Renal pelvis (tissue), 12 donors: ENCODE measurements at places on chromosomes 12 and 14. TPM values are rescaled to one million over a fixed set of nuclear protein-coding genes. Genes with fewer than 3 reads are reported as not detected.

DNA sequence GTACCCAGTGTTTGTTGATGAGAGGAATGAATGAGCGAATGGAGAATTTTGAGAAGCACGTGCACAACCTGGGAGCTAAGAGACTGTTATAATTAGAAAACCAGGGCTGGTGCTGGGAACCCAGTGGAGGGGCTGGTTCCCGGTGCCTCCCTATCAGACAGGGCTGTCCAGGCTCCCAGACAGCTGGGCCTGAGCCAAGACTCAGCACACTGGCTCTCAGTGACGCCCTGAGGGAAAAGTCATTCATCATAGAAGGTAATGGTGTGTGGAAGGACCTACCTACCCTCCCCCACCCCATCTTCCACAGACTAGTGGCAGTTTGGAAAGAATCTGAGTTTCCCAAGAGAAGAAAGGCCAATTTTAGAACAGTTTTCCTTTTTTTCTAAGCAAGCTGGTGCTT, 34.7 kb downstream of the KCNA5 start:
- peak; percentile 77 for DNase-seq

- no peak for DNase-seq
Measured at GRCh38 chr14:89578156-89578555, 161.1 kb upstream of the FOXN3 start.

DNA sequence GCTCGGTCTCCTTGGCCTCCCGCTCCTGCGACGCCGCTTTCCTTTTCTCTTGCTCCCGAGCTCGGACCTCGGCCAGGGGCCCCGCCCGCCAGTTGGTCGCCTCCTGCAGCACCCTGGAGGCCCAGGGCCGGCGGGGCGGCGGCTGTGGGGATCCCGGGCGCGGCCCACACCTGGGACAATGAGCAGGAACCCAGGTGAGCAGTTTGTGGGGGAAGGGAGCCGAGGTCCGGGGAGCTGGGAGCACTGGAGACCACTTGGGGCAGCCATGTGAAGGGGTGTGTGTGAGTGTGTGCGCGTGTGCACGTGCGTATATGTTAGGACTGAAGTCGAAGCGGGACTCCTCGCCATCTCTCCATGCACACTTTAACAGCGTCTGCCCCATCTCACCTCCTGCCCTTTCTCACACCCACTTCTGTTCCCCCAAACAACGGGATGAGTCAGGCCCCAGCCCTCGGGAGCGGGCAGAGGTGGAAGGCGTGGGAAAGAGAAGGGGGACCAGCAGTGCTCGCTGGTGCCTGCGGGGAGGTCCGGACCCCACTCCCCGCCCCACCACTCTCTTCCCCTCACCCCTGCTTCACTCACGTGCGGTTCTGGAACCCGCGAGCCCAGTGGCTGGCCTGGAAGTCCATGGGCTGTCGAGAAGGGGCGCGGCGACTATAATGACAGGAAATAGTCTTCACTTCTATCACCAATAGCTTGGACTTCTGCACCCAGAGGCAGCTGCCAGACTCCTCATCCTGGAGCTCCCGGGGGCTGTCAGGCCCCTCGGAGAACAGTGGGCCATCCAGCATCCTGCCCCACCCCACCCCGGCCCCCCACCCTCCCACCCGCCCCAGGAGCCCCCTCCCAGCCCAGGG, 450 bp downstream of the DDN start:
- no peak for DNase-seq

- DNase-seq = no peak
Measured at GRCh38 chr14:75286313-75286712, 7.7 kb downstream of the FOS start.

DNA sequence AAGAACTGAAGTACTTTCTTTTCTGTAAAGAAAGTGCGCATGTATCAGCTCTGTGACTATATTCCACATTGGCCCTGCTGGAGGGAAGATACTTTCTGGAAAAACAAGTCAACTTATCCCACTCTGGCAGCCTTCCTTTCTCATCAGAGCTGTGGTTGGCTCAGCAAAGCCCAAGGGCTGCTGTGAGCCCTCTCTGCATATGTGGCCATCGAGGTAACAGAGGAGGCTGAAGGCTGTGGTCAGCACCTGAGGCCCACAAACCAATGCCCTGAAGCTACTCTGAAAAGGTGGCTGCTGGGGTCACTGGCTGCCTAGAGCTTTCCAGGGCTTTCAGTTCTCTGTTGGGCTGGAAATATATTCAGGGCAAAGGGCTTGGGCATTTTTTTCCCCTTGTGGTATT, 70.8 kb upstream of the IGF1 start:
- no peak for DNase-seq

GRCh38 chr14:68702135-68702534, 90.7 kb downstream of the ZFP36L1 start:
- DNase-seq = no peak

DNA sequence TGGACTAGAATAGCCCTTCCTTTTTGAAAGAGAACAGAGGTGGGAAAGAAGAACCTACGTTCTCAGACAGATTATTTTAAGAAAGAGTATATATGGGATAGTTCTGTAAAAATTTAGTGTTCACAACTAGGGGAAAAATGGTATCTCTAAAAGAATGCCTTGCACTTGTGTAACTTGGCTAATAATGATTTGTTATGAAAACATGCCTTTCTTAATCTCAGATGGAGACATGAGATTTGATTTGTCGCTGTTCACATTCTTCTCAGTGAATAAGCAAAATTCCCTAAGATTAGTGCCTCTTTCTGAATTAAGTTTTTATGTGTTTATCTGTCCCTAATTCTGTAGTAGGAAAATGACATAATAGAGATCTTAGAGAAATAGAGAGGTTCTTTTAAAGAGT, 100.8 kb downstream of the USP15 start:
- DNase-seq = no peak

GARIN6 gene
- 0.09 TPM for polyA plus RNA-seq
